Lower leg skin (tissue), 4 donors: ENCODE measurements at places on chromosomes 6 and 20. TPM values are rescaled to one million over a fixed set of nuclear protein-coding genes. Genes with fewer than 3 reads are reported as not detected.

Gene TCEA2
- total RNA-seq, result 21.3 TPM

Gene RIPPLY2
- total RNA-seq, result not detected

Gene GCNT2
- total RNA-seq, result 10.6 TPM

Gene SS18L1
- total RNA-seq, result 51.7 TPM

Gene AIF1
- total RNA-seq, result 6.1 TPM

Gene SLC22A16
- total RNA-seq, result not detected

Gene PACRG
- not detected for total RNA-seq

Gene SLCO4A1
- total RNA-seq, result 107 TPM

Gene LY6G6D
- total RNA-seq, result not detected

Gene TPMT
- total RNA-seq, result 8.3 TPM

Gene CDSN
- total RNA-seq, result 1,164 TPM

Gene HLA-DRA
- total RNA-seq, result 228 TPM

Gene C20orf204
- total RNA-seq, result 1.8 TPM

Gene GLP1R
- total RNA-seq, result not detected

Gene DLGAP4
- 95.1 TPM for total RNA-seq

Gene SYCP2
- total RNA-seq, result 12.9 TPM

Gene TUBE1
- 25.6 TPM for total RNA-seq

Gene FAM209B
- 1.5 TPM for total RNA-seq

Gene C6orf118
- total RNA-seq, result not detected

Gene ZNF165
- total RNA-seq, result 2.5 TPM

Gene OPN5
- total RNA-seq, result not detected

Gene PTCRA
- total RNA-seq, result not detected

Gene NKX2-4
- not detected for total RNA-seq
